ENCODE measurements at places on chromosomes 4 and X.

DNA sequence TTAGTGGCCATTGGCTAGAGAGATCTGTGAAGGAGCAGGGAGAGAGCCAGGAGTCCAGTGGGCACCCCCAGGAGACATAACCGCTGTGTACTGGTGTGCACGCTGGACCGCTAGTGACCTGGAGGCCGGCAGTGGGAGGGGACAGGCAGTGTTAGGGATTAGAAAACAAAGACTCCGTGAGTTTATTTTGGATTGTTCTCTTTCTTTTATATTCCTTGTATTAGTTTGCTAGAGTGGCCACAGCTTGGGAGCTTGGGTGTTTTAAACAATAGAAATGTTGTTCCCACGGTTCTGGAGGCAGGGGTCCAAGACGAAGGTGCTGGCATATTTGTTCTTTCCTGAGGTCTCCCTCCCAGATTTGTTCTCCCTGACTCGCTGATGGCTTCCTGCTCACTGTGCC lies 266.4 kb downstream of the RAPGEF2 start:
- DNase-seq, result no peak

DNA sequence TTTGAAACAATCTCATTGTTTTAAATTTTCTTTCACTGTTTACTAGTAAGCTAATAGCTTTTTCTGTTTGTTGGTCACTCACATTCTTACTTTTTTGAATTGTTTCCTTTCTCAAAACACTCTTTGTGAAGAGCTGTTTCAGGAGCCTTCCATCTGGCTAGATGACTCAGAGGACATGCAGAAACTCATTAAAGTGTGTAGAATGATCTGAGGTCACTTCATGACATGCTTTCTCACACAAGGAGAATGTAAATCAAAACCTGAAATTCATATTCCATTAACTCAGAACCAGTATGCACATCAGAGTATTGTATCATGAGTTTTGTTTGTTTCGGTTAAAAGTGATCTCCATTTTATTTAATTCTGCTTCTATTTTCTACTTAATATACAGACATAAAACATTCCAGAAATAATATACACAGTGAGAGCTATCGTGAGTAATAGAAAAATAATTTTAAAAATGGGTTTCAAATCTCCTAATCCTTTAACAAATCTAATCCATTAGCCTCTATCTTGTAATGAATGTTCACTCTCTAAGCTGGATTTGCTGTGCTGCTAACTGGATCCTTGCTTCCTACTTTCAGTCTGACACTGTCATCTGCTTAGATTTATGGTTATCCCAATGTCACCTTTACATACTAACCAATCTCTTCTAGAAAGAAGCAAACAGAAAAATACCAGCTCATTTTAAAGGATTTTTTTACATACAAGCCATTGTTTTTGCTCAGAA lies 449.6 kb downstream of the FSTL5 start:
- no peak for DNase-seq

- no peak for DNase-seq
These were observed 129.5 kb downstream of the PABPC4L start for GRCh38 chr4:134072137-134072536.

GRCh38 chr4:121370729-121371325 lies 10.0 kb downstream of the QRFPR start:
- no peak for DNase-seq

DNA sequence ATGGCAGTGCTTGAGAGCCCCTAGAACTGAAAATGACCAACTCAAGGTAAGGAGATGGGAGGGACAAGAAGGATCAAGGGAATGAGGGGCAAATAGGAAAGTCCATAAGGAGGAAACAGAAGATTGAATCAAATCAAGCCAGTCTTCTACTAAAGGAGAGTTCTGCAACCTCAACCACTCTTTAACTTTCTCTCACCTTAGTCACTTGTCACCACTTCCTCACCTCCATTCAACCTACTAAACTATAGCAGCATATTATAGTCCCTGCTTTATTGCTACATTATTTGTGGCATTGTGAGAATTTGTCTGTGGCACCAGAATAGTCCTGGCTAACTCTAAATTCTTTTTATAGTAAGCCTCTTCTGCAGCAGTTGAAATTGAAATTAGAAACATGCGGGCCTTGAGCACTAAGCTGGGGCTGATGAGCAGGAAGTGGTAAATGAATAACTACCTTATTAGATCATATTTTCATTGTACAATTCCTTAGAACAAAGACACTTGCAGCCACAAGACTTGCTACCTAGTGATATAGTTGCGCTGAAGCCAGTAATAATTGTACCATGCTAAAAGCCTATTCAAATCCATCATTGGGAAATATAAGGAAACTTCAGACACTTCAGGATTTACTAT lies 336.9 kb downstream of the ZNF674 start:
- DNase-seq, result no peak

- no peak for DNase-seq
These were observed 1.5 kb downstream of the ARAP2 start for GRCh38 chr4:36242629-36243354.

All from NCI-H187 (cell line).